Breast epithelium (tissue), 4 donors: ENCODE measurements at places on chromosomes 7 and 10.

DNA sequence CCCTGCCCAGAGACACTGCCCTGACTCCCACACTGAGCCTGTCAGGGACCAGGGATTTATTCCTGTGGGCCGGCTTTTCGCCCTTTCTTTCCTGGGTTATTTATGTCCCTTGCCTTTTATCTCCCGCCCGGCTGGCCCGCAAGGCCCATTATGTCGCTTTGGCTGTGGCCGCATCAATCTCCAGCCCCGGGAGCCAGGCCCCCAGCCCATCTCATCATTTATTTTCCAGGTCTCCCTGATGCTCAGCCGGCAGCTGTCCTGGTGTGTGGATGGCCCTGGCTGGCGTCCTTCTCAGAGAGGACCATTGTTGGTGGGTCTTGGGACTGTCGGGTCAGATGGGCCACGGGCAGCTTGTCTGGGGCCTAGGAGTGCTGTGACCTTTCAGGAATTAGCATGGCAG is 82.3 kb downstream of the FAM241B start:
- H3K36me3 ChIP-seq = no peaks in the 10 kb centered on the region
- no peak overlapping the region for H3K27ac ChIP-seq
- H3K4me1 ChIP-seq = no peaks in the 10 kb centered on the region
- no peak overlapping the region for H3K4me3 ChIP-seq
- no peak for DNase-seq

- H3K36me3 ChIP-seq = no peaks in the 10 kb centered on the region
- peak overlapping the region; percentile 67 for H3K27ac ChIP-seq
- no peak overlapping the region for H3K4me3 ChIP-seq
- DNase-seq = no peak
- H3K27me3 ChIP-seq = no peaks in the 10 kb centered on the region
- peaks cover 5% of the 10 kb centered on the region for H3K4me1 ChIP-seq
These were observed 9.4 kb downstream of the TSPAN15 start for GRCh38 chr10:69460576-69461242.

DNA sequence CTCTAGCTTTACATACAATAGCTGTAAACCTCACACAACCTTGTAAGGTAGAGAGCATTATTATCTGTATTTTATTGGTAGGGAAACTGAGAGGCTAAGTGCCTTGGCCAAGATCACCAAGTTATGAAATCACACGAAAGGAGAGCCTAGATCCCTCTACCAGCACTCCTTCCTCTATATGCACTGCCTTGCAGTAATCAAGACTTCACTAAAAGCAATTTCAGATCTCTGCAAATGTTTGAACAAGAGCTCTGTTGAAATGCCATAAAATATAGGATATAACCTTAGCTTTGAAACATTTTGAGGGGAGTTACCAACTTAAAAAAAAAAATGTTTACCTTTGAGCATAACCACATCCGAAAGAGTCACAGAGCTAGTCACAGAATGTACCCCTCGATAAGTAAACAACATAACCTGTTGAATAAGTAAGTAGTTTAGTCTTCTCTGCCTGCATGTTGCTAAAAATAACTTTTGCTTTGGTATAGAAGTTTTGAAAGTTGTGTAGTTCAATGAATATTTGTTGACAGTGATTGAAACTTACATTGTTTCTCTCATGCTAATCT is 709.4 kb downstream of the AUTS2 start:
- DNase-seq = no peak
- H3K27me3 ChIP-seq = no peaks in the 10 kb centered on the region
- no peaks in the 10 kb centered on the region for H3K36me3 ChIP-seq

- H3K36me3 ChIP-seq = no peaks in the 10 kb centered on the region
- DNase-seq = no peak
- H3K27me3 ChIP-seq = no peaks in the 10 kb centered on the region
- H3K27ac ChIP-seq = peak overlapping the region; percentile 3
- no peaks in the 10 kb centered on the region for H3K4me1 ChIP-seq
- H3K4me3 ChIP-seq = no peak overlapping the region
These were observed 28.0 kb upstream of the HABP2 start for GRCh38 chr10:113524539-113525490.

DNA sequence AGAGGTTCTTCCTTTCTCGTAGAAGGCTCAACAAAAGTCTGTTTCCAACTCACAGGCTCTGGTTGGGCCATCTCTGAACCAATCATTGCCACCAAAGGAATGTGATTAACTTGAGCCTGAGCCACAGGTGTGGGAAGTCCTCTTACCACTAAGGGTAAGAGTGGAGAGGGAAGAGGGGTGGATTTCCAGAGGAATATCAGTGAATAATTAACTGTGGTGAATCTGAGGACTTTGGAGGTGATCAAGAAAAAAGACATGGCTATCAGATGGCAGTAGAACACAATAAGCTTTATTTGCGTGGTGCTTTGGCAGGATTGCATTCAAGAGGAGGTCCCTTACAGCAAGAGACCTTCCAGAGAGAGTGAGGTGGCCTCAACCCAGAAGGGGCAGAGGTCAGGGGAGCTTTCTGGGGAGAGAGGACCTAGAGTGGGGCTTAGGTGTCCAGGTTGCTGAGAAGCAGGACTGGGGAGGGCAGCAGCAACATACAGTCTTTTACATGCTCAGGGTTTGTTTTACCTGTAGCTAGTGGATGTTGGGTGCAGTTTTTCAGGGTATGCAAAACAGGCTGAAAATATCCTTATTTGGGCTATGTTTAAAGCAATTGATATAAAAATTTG is 61.4 kb downstream of the BBS9 start:
- no peak overlapping the region for H3K4me3 ChIP-seq
- H3K27me3 ChIP-seq = no peaks in the 10 kb centered on the region
- no peak for DNase-seq
- H3K27ac ChIP-seq = no peak overlapping the region
- H3K36me3 ChIP-seq = no peaks in the 10 kb centered on the region

- H3K4me3 ChIP-seq = peak overlapping the region; percentile 27
- no peaks in the 10 kb centered on the region for H3K27me3 ChIP-seq
- no peaks in the 10 kb centered on the region for H3K36me3 ChIP-seq
- no peaks in the 10 kb centered on the region for H3K4me1 ChIP-seq
- H3K27ac ChIP-seq = no peak overlapping the region
These were observed 207.7 kb upstream of the TEX47 start for GRCh38 chr7:89002981-89003956.

DNA sequence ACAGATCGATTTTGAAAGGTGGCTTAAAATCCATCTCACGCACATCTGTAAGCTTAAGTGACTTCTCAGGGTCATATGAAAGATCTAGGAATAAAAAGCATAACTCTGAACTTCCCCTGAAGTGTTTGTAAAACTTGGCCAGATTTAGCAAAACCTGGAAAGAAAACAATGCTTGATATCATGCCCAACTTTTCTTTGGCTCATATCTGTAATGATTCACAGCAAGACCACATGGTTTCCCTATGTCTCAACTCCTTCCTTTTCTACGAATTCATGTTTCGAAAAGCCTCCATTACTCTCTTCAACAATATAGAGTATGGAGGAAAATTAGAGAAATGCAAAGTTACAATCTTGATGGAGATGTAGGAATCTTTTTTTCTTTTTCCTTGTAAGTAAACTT is 20.1 kb upstream of the CABCOCO1 start:
- H3K36me3 ChIP-seq = no peaks in the 10 kb centered on the region
- no peaks in the 10 kb centered on the region for H3K27me3 ChIP-seq
- H3K4me3 ChIP-seq = no peak overlapping the region
- DNase-seq = no peak

DNA sequence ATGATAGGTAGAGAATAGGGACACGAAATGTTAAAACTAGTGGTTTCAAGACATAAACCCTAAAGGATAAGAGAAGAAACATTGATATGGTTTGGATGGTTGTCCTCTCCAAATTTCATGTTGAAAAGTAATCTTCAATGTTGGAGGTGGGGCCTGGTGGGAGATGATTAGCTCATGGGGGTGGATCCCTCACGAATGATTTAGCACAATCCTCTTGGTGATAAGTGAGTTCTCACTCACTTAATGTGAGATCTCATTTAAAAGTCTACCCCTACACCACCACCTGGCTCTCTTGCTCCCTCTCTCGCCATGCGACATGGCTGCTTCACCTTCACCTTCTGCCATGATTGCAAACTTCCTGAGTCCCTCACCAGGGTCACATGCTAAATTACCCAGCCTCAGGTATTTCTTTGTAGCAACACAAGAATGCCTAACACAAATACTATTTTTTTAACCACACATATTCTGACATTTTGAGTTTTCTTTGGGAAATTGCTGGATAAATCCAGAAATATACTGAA is 242.4 kb upstream of the PHF14 start:
- no peaks in the 10 kb centered on the region for H3K36me3 ChIP-seq
- no peaks in the 10 kb centered on the region for H3K4me1 ChIP-seq
- H3K27me3 ChIP-seq = no peaks in the 10 kb centered on the region
- DNase-seq = no peak

- H3K27ac ChIP-seq = no peak overlapping the region
- H3K27me3 ChIP-seq = no peaks in the 10 kb centered on the region
- no peak for DNase-seq
- H3K4me3 ChIP-seq = no peak overlapping the region
These were observed 2.8 kb upstream of the PDLIM1 start for GRCh38 chr10:95293631-95294030.

- no peak overlapping the region for H3K27ac ChIP-seq
- no peaks in the 10 kb centered on the region for H3K4me1 ChIP-seq
- no peaks in the 10 kb centered on the region for H3K36me3 ChIP-seq
- no peak for DNase-seq
- H3K27me3 ChIP-seq = no peaks in the 10 kb centered on the region
These were observed 10.8 kb downstream of the C1QL3 start for GRCh38 chr10:16510843-16511242.

GRCh38 chr7:1785839-1786238 is 115.8 kb downstream of the ELFN1 start:
- peaks cover 5% of the 10 kb centered on the region for H3K27me3 ChIP-seq
- no peaks in the 10 kb centered on the region for H3K36me3 ChIP-seq

DNA sequence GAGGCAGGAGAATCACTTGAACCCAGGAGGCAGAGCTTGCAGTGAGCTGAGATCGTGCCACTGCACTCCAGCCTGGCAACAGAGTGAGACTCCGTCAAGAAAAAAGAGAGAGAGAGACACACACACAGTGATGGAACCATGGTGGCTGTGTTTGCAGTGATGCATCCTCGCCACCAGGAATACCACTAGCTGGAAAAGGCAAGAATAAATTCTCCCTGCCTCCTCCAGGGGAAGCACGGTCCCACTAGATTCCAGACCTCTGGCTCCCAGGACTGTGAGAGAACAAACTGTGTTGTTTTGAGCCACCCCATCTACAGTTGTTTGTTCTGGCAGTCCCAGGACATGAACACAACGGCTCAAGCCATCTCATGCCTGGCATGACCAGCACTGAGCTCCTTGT is 320.3 kb upstream of the FOXK1 start:
- no peaks in the 10 kb centered on the region for H3K27me3 ChIP-seq
- H3K36me3 ChIP-seq = no peaks in the 10 kb centered on the region
- H3K27ac ChIP-seq = no peak overlapping the region
- DNase-seq = no peak

- H3K36me3 ChIP-seq = no peaks in the 10 kb centered on the region
- DNase-seq = no peak
- no peak overlapping the region for H3K27ac ChIP-seq
- no peak overlapping the region for H3K4me3 ChIP-seq
- H3K27me3 ChIP-seq = no peaks in the 10 kb centered on the region
- no peaks in the 10 kb centered on the region for H3K4me1 ChIP-seq
These were observed 22.5 kb downstream of the CTBP2 start for GRCh38 chr10:125137601-125138438.

GRCh38 chr7:37580376-37580775 is 103.2 kb upstream of the GPR141 start:
- DNase-seq = no peak
- no peaks in the 10 kb centered on the region for H3K4me1 ChIP-seq
- no peaks in the 10 kb centered on the region for H3K27me3 ChIP-seq
- no peak overlapping the region for H3K27ac ChIP-seq

DNA sequence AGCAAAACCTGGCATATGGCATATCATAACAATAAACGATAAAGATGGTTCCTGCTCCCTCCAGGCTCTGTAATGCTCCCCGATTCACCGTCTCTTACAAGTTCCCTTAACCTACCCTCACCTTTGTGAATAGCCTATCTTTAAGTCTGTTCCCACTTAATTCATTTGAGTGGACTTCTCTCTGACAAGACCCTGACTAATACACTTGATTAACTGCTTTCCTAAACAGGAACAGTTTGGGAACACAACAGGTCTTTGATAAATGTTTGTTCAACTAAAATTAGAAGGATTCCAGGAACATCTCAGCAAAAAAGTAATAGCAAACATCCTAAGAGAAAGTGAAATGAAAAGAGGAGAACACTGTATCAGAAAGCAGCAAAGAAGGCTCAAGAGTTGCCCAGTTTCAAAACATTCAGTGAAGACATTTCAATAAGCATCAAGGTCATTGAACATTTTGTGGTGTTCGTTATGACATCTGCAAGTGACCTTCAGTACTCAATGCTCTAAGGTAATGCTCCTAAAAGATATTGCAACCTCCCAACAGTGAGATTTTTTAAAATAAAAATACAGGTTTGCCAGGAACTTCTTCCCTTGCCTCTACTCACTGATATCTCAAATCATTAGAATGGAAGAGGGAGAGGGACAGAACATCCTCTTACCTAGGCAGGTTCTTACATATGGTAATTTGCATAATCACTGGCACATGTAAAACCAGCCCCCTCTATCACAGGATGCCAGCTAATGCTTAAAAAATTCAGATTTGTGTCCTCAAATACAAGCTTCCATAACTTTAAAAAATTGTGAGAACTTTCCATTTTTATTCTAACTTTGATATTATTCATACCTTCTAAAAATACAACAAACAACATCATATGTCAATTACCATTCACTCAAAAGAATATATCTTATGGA is 11.4 kb upstream of the ARHGAP12 start:
- H3K4me1 ChIP-seq = no peaks in the 10 kb centered on the region
- H3K4me3 ChIP-seq = no peak overlapping the region
- no peaks in the 10 kb centered on the region for H3K36me3 ChIP-seq
- H3K27me3 ChIP-seq = no peaks in the 10 kb centered on the region

DNA sequence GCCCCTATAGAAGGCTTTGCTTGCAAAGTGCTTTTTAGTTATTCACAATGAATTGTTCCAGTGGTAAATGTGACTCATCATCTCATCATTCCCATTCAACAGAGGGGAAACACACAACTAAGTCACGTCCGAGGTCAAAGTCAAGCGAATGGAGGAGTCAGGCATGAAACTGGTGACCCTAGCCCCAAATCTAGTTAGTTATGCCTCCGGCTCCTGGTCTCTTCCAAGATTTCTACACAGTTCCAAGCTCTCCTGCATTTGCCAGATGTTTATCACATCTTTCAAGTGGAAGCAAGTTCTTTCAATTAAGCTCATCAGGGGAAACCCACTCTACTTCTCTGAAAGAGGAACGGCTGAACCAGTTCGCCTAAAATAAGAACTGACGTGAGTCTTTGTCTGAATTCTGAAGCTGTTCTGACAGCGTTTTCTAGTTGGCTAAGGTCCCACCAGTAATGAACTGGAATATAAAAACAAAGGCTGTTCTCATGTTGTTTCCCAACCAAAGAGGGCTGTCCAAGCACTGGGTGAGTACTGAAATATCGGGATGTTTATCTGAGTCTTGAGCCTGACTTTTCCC is 140.9 kb upstream of the NRBF2 start:
- DNase-seq = peak; percentile 18
- no peaks in the 10 kb centered on the region for H3K27me3 ChIP-seq
- no peak overlapping the region for H3K4me3 ChIP-seq
- H3K27ac ChIP-seq = peak overlapping the region; percentile 76
- no peaks in the 10 kb centered on the region for H3K4me1 ChIP-seq
- no peaks in the 10 kb centered on the region for H3K36me3 ChIP-seq

GRCh38 chr7:71327946-71328345 is 196.0 kb downstream of the GALNT17 start:
- H3K36me3 ChIP-seq = no peaks in the 10 kb centered on the region
- no peaks in the 10 kb centered on the region for H3K4me1 ChIP-seq
- H3K4me3 ChIP-seq = no peak overlapping the region
- no peak for DNase-seq
- no peak overlapping the region for H3K27ac ChIP-seq
